ENCODE measurements at places on chromosomes 6 and 20.

DNA sequence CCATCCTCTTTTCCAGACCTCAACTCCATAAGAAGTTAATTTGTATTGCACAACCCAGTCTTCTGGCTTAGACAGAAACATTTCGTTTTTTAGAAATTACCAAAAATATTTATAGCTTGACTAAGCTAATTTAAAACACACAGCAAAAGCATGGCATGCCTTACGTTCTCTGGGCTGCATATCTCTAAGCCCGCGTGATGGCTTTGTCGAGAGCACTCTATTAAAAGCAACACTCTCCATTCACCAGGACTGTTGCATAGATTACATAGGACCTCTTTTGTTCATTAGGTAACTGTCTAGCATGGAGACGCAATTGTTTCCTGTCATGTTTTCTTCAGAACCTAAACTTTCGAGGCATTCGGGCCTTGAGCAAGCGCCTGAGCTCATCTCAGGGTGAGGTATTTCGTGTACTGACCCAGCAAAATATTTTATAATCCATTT is 104.5 kb downstream of the IBTK start:
- peak; percentile 63 for DNase-seq

- DNase-seq: no peak
These were observed 533 bp upstream of the CRYBG1 start for GRCh38 chr6:106359959-106360409.

DNA sequence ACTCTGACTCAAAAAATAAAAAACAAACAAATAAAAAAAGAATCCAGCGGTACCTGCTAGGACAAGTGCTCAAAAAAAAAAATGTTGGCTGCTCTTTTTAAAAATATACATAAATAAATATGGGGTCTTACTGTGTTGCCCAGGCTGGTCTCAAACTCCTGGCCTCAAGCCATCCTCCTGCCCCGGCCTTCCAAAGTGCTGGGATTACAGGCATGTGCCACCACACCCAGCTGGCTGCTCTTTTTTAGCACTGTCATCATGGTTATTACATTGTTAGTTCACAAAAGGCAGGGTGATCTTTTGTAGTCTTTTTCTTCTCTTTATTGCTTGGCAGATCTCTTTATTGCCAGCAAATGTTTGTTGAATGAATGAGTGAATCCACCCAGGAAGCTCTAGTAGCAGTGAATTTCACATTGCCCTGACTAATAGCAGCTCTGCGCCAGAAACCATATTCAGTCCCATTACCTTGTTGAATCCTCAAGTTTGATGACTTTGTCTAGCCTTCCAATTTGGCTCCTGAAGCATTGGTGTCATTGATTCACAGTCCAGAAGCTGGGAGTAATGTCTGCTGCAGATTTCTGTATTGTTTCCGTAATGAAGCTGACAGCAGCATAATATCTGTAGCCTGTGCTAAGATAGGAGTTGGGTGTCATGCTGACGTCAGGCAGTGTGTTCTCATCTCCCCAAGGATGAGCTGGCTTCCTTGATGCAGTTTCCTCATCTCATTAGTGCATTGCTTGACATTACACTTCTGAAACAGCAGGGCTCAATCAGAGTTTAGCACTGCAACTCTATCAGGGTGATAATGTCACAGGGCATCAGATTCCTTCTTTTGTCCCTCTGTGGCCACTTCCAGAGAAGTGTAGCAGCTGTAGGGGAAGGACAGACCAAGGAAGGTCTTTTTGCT is 84.9 kb upstream of the TGM3 start:
- peak; percentile 88 for DNase-seq

DNA sequence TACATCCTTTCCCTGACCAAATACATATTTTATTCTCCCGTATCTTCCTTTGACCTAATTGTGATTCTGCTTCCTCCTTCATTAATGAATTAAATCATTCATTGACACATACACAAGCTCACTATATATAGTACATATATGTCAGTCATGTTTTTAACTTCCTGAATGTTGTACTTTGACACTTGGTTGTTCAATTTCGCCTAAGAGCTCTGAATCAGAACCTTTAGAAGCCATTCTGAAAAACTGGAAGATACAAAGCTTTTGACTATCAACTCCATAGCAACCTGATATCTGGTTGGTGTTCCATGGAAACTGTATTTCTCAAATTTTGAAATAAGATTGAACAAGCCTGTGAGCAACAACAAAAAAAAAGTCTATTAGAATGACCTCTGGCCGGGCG is 27.3 kb upstream of the HFE start:
- no peak for DNase-seq

GRCh38 chr6:130615816-130616215 is 211.4 kb upstream of the SMLR1 start:
- no peak for DNase-seq

GRCh38 chr20:23063581-23063980 is 14.1 kb upstream of the THBD start:
- DNase-seq: no peak

GRCh38 chr20:18728870-18729224 is 84.7 kb upstream of the SCP2D1 start:
- no peak for DNase-seq

Measured in fibroblast of the aortic adventitia (primary cell).